ENCODE measurements at places on chromosomes 1 and 21.

- DNase-seq, result no peak
These were observed 33.8 kb downstream of the RSPH1 start for GRCh38 chr21:42461881-42462877.

DNA sequence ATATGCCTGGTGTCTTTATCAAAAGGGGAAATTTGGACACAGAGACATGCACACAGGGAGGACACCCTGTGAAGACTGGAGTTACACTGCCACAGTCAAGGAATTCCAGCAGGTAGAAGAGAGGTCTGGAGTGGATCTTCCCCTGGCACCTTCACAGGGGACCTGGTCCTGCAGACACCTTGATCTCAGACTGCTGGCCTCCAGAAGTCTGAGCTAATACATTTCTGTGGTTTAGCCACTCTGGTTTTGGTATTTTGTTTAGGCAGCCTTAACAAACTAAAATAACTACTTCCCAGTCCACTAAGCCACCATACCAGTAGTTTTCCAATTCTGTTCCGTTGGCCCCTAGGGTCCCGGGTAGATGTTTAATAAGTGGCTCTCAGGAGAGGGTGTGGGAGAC lies 164.7 kb downstream of the SETD4 start:
- DNase-seq, result no peak

GRCh38 chr1:204323887-204324286 lies 35.8 kb downstream of the PLEKHA6 start:
- DNase-seq, result no peak

DNA sequence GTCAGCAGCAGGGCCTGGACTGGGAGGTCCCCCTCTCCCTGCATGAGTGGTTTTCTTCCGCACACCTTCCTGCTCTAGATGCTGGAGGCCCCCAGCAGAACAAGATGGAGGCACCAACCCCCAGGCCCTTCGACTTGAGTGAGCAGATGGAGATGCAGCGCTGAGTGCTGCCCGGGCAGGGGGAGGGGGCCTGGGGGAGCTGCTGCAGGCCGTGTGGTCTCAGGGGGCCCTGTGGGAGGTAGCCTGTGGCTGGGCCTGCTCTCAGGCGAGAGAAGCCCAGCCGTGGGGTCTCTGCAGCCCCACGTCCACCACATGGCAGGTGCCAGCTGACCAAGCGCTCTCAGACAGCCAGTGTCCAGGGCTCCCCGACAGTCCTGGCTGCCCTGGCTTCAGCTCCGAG lies 1.2 kb upstream of the FAAP20 start:
- DNase-seq, result no peak

DNA sequence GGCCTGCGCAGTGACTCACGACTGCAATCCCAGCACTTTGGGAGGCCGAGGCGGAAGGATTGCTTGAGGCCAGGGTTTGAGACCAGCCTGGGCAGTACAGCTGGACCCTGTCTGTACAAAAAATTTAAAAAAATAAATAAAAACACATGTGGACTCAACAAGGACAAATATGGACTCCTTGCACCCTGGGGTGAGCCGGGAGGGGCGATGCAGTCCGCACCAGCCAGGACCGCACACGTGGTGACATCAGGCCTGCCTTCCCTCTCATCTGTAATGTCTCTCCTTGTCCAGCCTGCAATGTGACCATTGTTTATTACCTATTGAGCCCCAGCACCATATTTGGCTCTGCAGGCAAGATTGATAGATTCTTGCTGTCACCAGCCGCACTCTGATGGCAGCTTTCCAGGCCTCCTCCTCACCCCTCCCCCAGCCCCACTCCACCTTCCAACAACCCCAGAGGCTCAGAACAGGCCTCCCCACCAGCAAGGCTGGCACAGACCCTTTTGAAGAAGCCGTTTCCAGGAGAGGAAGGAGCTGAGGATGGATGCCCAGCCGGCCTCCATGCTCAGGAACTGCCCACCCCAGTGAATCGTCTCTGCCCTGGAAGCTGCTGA lies 55.2 kb downstream of the IRF2BP2 start:
- DNase-seq, result no peak

- no peak for DNase-seq
These were observed 22.2 kb upstream of the OSBPL9 start for GRCh38 chr1:51594716-51595115.
